Right ventricle myocardium superior (tissue), 1 donor: ENCODE measurements at places on chromosomes 7 and 10.

GRCh38 chr10:69505636-69506318 lies 54.5 kb downstream of the TSPAN15 start:
- DNase-seq = no peak

DNA sequence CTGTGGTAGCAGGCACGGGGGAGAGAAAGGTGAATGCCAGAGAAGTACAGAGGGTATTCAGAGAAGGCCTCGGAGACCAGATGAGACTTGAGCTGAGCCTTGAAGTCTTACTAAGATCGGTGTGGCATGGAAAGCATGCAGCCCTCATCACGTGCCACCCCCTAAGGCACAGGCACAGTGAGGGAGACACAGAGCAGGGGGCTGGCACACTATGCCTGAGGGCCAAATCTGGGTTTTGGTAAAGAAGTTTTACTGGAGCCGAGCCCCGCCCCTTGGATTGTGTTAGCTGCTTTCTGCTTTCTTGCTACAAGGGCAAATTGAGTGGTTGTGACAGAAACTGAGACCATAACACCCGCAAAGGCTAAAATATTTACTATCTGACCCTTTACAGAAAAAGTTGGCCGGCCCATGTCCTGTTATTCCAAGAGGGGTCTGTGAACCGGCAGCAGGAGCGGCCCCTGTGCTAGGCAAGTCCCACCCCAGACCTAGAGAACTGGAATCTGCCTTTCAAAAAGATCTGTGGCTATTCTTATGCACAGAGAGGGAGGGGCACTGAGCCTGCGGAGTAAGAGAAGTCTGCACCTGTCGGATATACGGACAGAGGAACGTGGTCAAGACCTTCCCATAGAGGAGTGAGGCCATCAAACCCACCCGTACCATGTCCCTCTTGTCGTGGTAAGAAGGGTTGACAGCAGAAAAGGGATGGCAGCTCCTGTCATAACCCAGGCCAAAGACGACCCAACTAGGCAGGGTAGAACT lies 109.3 kb upstream of the RHEB start:
- DNase-seq = no peak

- no peak for DNase-seq
Measured at GRCh38 chr10:75959912-75960311, 528.5 kb downstream of the LRMDA start.

GRCh38 chr7:155452505-155453295 lies 5.2 kb upstream of the EN2 start:
- no peak for DNase-seq

- DNase-seq = no peak
Measured at GRCh38 chr7:12722636-12723605, 35.5 kb downstream of the ARL4A start.

- peak; percentile 45 for DNase-seq
Measured at GRCh38 chr10:119301397-119301796, 94.0 kb downstream of the GRK5 start.

DNA sequence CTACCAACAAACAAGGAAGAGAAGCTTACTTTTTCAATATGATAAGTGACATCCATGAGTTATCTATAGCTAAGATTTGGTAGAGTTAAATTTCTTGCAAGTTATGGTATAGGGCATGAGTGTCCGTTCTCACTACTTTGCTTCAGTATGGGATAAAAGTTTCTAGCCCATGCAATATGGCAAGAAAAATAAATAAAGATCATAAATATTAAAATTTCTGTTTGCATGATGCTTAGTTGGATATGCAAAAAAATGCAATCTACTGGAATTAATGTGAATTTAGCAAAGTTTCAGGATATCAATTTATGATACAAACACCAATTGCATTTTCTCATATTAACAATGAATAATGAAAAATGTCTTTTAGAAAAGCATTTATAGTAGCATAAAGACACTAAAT lies 148.7 kb upstream of the ADARB2 start:
- no peak for DNase-seq

GRCh38 chr7:74176555-74176954 lies 2.4 kb downstream of the EIF4H start:
- no peak for DNase-seq

GRCh38 chr7:3087243-3087755 lies 43.6 kb upstream of the CARD11 start:
- DNase-seq = no peak

GRCh38 chr10:123442901-123443300 lies 223.3 kb upstream of the GPR26 start:
- DNase-seq = no peak
